RWPE2 (cell line): ENCODE measurements at places on chromosomes 1 and 21.

DNA sequence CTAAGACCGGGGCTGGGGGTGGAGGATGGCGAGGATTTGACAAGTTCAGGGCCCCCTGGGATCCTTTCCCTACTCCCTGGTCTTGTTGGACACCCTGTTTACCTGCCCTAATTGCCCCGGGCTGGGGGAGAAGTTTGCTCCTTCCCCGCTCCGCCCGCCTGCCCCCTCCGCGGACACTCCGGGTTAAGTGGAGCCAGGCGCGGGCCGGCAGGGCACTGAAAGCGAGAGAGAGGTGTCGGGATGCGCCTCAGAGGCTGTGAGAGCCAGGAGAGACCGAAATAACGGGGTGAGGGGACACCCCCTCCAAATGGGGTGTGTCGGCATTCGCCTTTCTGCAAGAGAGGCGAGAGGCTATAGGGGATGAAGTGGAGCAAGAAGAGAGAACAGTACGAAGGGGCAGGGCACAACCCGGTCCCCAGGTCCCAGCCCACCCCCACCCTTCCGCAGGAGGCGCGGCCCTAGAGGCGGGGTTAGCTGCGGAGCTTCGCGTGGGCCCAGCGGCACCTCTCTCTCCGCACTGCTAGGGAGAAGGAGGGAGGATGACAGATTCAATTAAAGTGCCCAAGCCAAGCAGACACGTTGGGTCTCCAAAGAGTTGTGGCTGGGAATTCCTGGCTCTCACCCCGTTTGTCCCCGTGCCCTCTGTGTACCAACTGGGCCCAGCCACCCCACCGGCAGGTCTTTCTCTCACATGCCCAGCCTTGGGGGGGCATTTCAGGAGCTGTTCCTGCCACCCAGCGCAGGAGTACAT is 3.8 kb downstream of the EFNA3 start:
- no peak for DNase-seq

GRCh38 chr1:117575586-117576225 is 30.1 kb upstream of the TENT5C start:
- no peak for DNase-seq

DNA sequence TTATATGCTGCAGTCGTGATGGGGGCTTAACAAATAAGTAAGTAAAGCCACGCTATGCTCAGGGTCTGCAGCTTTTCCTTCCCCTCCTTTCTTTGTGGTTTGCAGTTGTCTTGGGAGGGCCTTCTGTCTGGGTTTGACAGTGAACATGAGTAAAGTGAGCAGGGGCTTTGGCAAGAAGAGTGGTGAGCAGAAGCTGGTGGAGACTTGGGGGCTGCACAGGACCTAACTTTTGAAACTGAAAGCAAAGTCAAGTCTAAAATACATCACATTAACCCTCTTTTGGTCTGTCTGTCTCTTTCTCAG is 368.6 kb upstream of the VAMP3 start:
- no peak for DNase-seq

DNA sequence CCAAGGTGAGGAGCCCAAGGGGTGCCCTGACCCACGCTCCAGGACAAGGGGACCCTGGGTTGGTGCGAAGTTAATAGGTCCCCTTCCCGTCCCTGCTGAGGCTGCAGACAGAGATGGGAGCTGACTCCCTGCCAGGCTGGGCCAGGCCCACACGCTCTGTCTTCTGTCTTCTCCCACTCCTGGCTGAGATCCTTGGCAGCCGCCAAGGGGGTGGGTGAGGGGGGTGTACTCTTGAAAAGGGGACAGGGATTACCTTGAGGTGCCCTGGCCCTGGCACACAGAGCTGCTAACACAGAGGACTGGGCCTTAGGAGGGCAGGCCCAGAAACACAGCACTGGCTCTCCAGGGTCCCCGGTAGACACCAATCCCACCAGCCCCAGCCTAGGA is 11.0 kb upstream of the CTRC start:
- no peak for DNase-seq

GRCh38 chr1:41404308-41404761 is 43.1 kb downstream of the FOXO6 start:
- DNase-seq = no peak

DNA sequence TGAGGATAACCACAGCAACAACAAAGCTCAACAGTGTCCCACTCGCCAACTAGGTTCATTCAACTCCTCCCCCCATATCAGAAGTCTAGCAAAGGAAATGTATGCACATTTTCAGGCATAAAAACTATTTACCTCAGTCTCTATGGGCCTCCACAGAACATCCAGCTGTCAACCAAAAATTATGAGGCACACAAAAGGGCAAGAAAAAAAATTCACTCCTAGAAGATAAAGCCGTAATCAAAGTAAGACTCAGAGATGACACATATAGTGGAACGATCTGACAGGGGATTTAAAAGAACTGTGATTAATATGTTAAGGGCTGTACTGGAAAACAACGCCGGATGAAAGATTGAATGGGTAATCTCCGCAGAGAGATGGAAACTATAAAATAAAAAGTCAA is 158.7 kb downstream of the NTPCR start:
- no peak for DNase-seq

- no peak for DNase-seq
Observed at GRCh38 chr1:80509965-80510522, 1290.7 kb upstream of the ADGRL2 start.

GRCh38 chr1:67200755-67201154 is 34.5 kb downstream of the IL23R start:
- no peak for DNase-seq

- no peak for DNase-seq
Observed at GRCh38 chr21:38879912-38880576, 74.3 kb downstream of the ETS2 start.

DNA sequence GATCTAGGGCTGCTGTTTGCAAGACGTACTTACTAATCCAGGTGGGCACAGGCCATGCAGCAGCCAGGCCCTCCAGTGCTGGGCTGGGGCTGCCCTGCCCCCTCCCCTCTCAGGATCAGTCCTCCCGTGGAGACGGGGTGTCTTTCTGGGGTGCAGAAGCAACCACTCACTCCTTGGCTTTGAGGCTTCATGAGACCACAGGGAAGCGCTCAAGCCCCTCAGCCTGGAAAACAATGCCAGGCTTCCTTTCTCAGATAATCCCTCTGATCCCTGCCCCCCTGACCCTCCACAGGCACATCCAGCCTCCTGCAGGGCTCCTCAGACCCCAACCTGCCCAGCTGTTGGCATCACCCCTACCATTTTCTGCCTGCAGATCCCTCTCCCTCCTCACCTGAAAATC is 13.9 kb upstream of the C2CD2 start:
- DNase-seq = no peak

- DNase-seq = no peak
Observed at GRCh38 chr1:78055565-78056132, 9.9 kb downstream of the GIPC2 start.

GRCh38 chr1:80217377-80217986 is 1211.0 kb upstream of the ADGRL4 start:
- DNase-seq = no peak
